C1 segment of cervical spinal cord (tissue), 14 donors: ENCODE measurements at places on chromosomes 12 and 14.
A peak's percentile ranks its signal among the peaks of the same experiment; 100 is the strongest.

DNA sequence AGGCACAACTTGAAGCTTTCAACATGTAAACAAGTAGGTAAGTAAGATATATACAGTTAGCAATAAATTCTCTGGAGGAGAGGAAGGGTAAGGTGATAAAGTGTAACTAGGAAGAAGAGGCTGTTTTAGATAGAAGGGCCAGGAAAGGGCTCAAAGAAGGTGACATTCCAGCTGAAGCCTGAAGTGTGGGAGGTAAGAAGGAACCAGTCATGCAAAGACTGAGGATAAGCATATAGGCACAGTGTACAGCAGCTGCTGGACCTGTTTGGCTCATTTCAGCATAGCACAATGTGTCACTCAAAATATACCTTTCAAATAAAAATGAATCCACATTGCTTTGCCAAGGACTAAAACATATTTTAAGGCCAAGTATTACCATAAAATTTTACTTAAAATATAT lies 28.6 kb upstream of the ARL1 start:
- DNase-seq = no peak

DNA sequence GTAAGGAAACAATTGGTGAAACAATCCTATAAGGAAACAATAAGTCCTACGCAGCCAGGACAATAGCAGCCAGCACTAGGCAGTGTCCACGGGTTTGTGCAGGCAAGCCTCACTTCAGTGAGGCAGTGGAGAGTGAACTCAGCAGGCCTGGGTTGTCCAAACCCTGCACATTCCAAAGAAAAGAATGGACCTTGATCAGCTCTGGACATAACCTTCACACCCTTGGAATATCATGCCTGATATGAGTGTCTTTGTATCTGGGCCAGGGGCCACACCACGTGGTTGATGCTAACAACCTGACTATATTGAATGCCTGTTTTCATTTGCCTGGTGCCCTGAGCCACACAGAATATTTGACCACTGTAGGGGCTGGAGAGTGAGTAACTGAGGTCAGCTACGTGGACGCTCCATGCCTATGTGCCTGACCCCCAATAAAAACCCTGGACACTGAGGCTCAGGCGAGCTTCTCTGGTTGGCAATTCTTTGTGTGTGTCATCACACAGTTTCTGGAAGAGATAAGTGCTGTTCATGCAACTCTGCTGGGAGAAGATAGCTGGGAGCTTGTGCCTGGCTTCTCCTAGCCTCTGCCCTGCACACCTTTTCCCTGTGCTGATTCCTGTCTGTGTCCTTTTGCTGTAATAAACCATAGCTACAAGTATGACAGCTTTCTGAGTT lies 81.4 kb upstream of the NCOR2 start:
- DNase-seq = no peak

DNA sequence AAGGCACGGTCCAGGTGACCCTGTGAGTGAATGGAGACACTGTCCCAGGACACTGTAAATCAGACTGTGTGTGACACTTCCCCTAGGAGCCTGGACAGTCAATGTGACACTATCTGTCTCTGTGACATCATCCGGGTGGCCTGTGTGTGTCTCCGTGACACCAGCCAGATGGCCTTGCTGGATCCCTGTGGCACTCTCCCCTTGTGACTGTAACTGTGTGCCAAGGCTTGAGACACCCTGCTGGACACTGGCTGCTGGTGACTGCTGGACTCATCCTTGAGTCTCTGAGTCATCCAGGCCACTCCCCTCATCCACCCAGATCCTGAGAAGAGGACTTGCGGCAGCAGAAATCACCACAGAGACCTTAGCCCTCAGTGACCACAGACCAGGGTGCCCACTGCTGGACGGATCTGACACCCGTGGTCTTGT lies 51.6 kb downstream of the MVK start:
- DNase-seq = peak; percentile 24

DNA sequence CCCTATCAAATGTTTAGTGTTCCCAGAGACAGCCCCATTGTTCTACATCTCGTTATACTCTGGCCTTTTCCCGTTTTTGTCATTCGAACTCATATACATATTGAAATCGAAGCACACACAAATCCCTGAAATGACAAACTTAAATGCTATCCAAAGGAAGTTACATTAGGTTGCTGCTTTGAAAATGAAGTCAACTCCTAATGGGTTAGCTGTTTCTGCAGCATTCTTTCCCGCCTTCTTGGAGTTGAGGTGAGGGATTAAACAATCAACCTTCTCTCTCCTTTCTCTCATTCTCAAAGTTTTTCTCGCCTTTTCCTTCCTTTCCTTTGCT lies 642 bp upstream of the PHC1 start:
- DNase-seq = no peak

- no peak for DNase-seq
Measured at GRCh38 chr14:32607399-32607798, 278.3 kb downstream of the AKAP6 start.

DNA sequence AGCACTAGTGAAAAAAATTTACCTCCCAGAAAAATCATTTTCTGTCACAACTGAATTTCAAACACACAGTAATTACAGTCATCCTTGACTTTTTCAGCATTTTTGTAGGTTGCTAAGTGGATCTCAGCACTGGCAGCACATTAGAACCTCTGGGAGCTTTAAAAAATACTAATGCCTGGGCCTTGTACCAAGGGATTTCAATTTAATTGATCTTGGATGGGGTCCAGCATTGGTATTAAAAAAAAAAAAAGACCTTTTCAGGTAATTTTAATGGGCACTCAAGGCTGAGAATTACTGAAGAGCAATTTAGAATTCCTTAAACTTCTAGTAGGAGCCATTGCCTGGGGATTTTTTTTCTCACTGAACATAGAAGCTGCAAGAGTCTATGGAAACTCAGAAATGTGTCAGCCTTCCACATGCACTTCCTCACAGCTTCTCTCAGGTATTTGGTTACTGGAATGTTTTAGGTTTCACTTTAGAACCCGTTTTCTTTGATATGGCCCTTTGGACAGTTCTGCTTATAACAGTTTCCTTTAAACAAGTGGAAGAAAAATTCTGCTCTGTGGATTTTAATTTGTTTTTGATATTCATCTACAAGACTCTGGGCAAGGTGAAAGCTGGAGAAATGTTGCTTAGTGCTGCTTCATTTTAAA lies 88.5 kb upstream of the DACT1 start:
- DNase-seq = no peak

DNA sequence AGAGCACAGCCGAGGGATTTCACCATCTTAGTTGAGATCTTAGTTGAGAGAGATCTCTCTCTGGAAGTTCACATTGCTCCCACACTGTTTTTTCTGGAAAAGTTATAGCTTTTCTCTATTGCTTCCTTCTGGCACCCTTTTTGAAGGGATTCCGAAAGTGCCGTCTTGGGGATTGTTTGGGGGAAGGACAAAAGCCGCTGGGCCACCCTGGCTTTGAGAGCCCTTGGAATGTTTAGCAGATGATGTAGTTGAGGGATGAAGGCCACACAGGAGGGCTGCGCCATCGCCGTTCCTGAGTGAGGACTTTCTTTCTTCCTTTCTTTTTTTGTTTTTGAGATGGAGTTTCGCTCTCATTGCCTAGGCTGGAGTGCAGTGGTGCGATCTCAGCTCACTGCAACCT lies 17.7 kb downstream of the PLEKHG3 start:
- no peak for DNase-seq
